ENCODE measurements at places on chromosomes 3 and 15. TPM values are rescaled to one million over a fixed set of nuclear protein-coding genes. Genes with fewer than 3 reads are reported as not detected.
A peak's percentile ranks its signal among the peaks of the same experiment; 100 is the strongest.

Gene MST1R
- 1.5 TPM for total RNA-seq

- H3K36me3 ChIP-seq, result no peaks in the 10 kb centered on the region
- peak; percentile 64 for DNase-seq
- peaks cover 14% of the 10 kb centered on the region for H3K4me1 ChIP-seq
- H3K27ac ChIP-seq, result peak overlapping the region; percentile 60
- no peaks in the 10 kb centered on the region for H3K27me3 ChIP-seq
- H3K4me3 ChIP-seq, result no peak overlapping the region
These were observed 36.6 kb downstream of the OSTN start for GRCh38 chr3:191235331-191236314.

Gene FOXB1
- total RNA-seq, result not detected

DNA sequence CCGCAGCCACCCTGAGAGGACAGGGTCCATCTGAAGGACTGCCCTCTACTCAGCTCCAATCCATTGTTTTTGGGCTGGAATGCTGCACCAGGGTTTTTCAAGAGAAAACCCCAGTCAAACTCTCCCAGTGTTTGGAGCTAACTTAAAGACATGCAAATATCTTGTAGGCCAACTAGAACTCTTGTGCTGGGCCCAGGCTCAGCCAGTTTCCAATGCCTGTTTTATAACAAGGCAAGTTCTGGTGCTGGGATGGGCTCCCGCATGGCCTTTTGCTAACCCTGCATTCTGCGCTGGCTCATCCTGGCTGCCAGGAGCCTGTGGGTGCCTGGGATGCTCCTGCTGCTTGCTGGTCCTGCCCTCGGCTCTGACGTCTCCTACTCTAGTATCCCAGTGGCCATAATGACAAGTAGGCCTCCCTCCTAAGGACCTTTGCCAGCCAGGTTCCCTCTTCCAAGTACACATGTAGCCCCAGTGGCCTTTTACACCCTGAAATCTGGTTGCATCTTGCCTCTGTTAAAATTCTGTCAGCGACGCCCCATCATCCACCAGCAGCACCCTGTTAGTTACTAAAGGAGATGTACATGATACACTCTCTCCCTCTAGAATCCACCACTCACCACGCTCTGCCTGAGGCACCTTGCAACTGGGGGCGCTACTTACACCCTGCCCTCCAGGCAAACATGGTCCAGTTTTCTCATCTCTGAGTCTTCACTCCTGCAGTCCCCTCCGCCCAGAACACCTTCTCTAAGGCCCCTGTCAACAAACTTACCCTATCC lies 30.5 kb upstream of the RAB6B start:
- no peak for DNase-seq
- H3K27me3 ChIP-seq, result no peaks in the 10 kb centered on the region
- H3K27ac ChIP-seq, result no peak overlapping the region

DNA sequence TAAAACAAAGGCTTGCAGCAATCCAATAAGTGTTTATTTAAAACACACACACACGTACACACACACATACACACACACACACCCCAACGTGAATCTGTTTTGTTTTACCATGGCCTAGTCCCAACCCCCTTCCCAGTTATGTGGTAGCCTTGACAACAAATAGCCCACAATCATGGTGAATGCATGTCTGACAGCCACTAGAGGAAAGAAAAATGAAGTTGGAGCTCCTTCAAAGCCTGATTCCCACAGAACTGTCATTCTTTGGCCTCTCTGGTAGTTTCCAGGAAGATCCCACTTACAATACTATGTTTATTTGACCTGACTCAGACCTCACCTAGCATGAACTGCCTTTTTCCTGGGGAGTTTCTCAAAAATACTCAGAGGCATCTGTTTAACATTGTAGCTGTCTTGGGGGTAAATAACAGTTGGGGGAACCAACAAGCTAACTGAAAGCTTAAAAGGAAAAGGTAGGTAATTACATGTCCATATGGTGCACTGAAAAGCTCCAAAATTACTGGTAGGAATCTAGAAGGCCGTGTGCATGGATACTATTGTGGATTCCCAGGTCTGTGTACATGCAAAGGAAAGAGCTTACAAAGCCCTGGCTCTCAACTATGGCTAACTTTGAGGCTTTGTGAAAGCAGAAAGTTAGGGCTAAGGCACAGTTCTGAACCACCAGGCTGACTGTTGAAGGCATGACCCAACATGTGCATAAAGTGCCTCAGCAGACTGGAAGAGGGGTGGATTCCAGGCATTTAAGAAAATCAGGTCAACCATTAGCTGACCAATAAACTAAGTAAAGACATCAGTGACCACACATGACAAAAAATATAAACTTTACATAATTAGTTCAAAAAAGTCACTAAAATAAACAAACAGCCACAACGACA lies 65.3 kb downstream of the FAIM start:
- H3K27ac ChIP-seq, result no peak overlapping the region
- no peak overlapping the region for H3K4me3 ChIP-seq
- DNase-seq, result peak; percentile 29
- no peaks in the 10 kb centered on the region for H3K27me3 ChIP-seq

DNA sequence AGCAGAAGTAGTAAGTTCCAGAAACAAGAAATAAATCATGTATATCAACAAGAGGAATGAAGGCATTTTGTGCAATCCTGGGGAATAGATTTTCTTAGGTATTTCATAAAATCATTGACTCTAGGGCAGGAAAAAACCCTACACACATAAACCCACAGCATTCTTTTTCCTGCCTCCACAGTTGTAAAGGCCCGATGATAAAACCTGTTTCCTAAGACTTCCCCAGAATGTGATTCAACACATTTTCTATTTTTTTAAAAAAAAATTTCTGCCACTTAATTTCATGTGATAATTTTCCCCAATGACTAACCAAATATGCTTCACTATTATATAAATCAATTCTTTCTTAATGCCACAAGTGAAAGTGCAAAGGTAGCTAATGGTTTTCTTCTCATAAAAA lies 407.0 kb downstream of the FHIT start:
- H3K4me1 ChIP-seq, result no peaks in the 10 kb centered on the region
- no peaks in the 10 kb centered on the region for H3K36me3 ChIP-seq
- H3K4me3 ChIP-seq, result no peak overlapping the region
- DNase-seq, result no peak

DNA sequence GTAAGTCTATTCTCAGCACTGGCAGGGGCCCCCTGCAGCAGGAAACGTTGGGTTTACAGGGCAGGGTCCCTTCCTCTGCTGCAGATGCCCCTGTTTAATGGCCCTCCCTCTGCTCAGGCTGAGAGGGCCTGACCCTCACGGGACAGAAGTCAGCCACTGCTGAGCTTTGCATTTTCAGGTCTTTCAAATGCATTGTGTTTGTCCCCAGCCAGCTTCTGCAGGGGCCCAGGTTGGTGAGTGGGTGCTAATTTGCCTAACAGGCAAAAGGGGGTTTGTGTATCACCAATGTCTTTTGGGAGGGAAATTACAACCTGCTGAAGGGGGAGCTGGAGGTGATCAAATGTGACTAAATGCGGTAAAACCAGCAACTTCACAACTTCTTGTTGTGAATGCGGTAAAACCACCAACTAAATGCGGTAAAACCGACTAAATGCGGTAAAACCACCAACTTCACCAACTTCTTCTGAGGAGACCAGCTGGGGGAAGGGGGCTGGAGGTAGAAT lies 44.8 kb upstream of the UBE2E1 start:
- H3K36me3 ChIP-seq, result no peaks in the 10 kb centered on the region
- H3K27ac ChIP-seq, result no peak overlapping the region
- no peaks in the 10 kb centered on the region for H3K27me3 ChIP-seq
- no peak for DNase-seq
- peaks cover 2% of the 10 kb centered on the region for H3K4me1 ChIP-seq

- DNase-seq, result peak; percentile 81
- peak overlapping the region; percentile 86 for H3K27ac ChIP-seq
- H3K36me3 ChIP-seq, result no peaks in the 10 kb centered on the region
- H3K27me3 ChIP-seq, result no peaks in the 10 kb centered on the region
These were observed 1.5 kb upstream of the MAPKBP1 start for GRCh38 chr15:41772720-41773331.

DNA sequence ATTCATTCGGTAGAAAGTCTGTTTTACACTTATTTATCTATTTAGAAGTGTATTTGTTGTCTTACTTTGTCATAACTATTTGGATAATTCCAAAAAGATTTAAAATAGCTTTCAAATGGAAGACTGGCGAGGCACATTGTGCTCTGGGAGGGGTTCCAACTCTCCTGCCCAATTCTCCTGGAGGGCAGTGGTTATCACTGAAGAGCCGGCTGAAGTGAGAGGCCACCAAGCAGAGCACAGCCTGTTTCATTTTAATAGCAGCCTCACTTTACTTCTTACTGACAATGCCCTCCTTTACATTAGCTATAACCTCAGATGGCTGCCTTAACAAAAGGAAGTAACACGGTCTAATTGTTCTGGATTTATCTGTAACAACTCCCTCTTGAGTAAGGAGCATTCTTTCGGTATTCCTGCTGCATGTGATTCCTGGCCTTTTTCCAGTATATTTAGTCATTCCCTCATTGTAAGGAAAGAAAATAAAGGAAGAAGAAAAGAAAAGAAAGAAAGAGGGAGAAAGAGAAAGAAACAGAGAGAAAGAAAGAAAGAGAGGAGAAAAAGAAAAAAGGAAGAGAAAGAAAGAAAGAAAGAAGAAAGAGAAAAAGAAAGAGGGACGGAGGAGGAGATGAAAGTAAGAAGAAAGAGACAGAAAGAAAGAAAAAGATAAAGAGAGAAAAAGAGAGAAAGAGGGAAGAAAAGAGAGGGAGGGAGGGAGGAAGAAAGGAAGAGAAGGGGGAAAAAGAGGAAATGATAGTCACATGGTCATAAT lies 339.8 kb upstream of the WNT5A start:
- no peak overlapping the region for H3K4me3 ChIP-seq
- no peaks in the 10 kb centered on the region for H3K36me3 ChIP-seq
- H3K27ac ChIP-seq, result no peak overlapping the region
- H3K27me3 ChIP-seq, result no peaks in the 10 kb centered on the region
- no peaks in the 10 kb centered on the region for H3K4me1 ChIP-seq

Gene MAP2K5
- total RNA-seq, result 6.9 TPM

- no peaks in the 10 kb centered on the region for H3K36me3 ChIP-seq
- H3K4me1 ChIP-seq, result no peaks in the 10 kb centered on the region
- no peak within 1 kb of the TSS for H3K27ac ChIP-seq
- H3K27me3 ChIP-seq, result peaks cover 68% of the 10 kb centered on the region
These were observed at the start of the genes DUOX1 and DUOXA1 for GRCh38 chr15:45129651-45130129. Gene DUOX1 (plus strand): TSS chr15:45129994. CDS start chr15:45131967, 1,973 bp downstream. Gene DUOXA1 (minus strand): TSS chr15:45129879. CDS start chr15:45123014, 6,865 bp downstream.

DNA sequence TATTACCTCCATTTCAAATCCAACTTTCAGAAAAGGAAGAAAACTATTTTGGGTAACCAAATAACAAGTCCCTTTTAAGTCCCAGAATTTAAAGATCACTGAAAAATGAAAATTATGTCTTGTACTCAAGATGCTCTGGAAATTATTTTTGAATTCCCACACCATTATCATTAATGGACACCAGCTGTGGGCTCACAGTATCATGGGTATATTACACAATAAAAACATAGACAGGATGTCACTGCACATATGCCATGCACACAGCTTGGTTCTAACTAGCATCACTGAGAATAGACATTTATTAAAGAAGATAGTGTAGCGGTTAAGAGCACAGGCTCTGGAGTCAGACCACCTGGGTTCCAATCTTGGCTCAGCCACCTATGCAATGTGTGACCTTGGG lies 130.4 kb downstream of the FRMD5 start:
- no peaks in the 10 kb centered on the region for H3K27me3 ChIP-seq
- H3K4me1 ChIP-seq, result no peaks in the 10 kb centered on the region
- H3K27ac ChIP-seq, result no peak overlapping the region
- H3K4me3 ChIP-seq, result no peak overlapping the region
- H3K36me3 ChIP-seq, result no peaks in the 10 kb centered on the region

GRCh38 chr3:51874889-51875288 lies 512 bp downstream of the IQCF5 start:
- no peak for DNase-seq
- no peak overlapping the region for H3K27ac ChIP-seq
- no peak overlapping the region for H3K4me3 ChIP-seq

Gene ADAMTS9
- total RNA-seq, result 1.8 TPM

Gene KBTBD12
- total RNA-seq, result not detected

- H3K27ac ChIP-seq, result no peak overlapping the region
- no peak overlapping the region for H3K4me3 ChIP-seq
- no peaks in the 10 kb centered on the region for H3K4me1 ChIP-seq
These were observed 11.7 kb upstream of the TMC3 start for GRCh38 chr15:81385721-81386076.

DNA sequence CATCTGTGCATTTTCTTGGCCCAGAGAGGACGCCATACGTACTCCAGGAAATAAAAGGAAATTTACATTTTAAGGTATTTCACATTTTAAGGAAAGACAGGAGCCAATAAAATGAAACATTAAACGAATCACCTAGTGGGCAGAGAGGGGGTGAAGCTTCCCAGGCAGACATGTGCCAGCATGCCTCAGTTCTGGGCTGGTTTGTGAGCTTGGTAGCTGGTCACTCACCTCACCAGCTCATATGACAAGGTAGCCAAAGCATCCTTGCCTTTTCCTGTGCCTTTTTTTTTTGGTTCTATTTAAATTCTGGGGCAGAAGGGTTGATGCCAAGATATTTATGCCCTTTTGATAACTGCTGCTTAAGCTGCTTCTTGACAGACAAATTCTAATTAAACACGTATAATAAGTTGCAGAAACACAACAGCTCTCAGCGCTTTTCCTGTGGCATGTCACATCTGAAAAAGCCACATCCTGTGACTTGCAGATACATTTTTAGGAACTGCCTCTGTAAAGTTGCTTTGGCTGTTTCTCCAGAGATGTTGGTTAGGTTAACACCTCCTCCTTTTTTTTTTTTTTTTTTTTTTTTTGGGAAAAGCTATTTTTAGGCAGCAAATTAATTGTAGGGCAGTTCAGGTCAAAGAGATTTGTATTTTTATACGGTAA lies 218.6 kb downstream of the PDCD6IP start:
- no peak overlapping the region for H3K4me3 ChIP-seq
- H3K27ac ChIP-seq, result no peak overlapping the region
- H3K27me3 ChIP-seq, result no peaks in the 10 kb centered on the region
- DNase-seq, result no peak

- H3K4me3 ChIP-seq, result no peak overlapping the region
- H3K36me3 ChIP-seq, result no peaks in the 10 kb centered on the region
- DNase-seq, result no peak
- no peaks in the 10 kb centered on the region for H3K27me3 ChIP-seq
These were observed 16.9 kb upstream of the C3orf38 start for GRCh38 chr3:88132894-88133293.

- H3K4me3 ChIP-seq, result no peak overlapping the region
- DNase-seq, result no peak
- H3K4me1 ChIP-seq, result no peaks in the 10 kb centered on the region
These were observed 353.9 kb upstream of the ROPN1 start for GRCh38 chr3:124345845-124346244.

Gene CCR2
- total RNA-seq, result not detected

DNA sequence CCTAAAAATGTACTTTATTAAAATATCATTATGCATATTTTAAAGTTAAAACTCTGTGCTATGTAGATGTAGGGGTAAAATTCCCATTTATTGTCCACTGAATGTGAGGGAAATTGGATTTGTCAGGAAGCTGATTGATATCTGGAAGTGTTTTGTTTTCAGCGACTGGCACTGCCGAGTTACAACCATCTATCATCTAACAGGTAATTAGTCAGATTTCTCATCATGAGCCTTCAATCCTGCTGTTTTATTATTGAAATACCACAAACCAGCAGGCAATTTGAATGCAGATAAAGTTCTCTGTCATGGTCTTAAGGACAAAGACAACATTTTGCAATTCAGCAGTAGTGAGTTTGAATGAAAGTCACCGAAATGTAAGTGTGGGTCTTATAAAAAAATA lies 40.5 kb downstream of the ZIC1 start:
- no peaks in the 10 kb centered on the region for H3K4me1 ChIP-seq
- no peaks in the 10 kb centered on the region for H3K36me3 ChIP-seq
- DNase-seq, result no peak
- H3K27me3 ChIP-seq, result no peaks in the 10 kb centered on the region
- H3K27ac ChIP-seq, result no peak overlapping the region
- no peak overlapping the region for H3K4me3 ChIP-seq
